ENCODE measurements at places on chromosomes 2 and 18.

- no peak for DNase-seq
These were observed 121.9 kb downstream of the SMAD7 start for GRCh38 chr18:48828691-48829442.

- DNase-seq: no peak
These were observed 21.9 kb upstream of the SEMA4C start for GRCh38 chr2:96891591-96892333.

DNA sequence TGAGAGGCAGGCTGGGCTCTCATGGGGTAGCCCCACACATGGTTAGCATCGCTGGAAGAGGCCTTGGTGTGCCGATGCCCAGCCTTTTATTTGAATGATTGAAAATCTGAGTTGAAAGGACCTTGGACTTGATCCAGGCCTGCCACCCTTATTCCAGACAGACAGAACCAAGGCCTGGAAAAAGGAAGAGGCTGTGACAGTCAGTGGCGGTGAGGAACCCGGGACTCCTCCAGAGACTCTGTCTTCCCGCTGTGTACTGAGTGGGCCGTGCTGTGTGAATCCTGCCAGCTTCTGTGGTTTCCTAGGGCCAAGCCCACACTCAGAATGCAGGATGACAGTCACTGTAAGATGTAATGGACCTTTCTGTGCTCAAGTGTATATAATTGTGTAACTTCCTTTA, 218.5 kb downstream of the LDLRAD4 start:
- DNase-seq: no peak

DNA sequence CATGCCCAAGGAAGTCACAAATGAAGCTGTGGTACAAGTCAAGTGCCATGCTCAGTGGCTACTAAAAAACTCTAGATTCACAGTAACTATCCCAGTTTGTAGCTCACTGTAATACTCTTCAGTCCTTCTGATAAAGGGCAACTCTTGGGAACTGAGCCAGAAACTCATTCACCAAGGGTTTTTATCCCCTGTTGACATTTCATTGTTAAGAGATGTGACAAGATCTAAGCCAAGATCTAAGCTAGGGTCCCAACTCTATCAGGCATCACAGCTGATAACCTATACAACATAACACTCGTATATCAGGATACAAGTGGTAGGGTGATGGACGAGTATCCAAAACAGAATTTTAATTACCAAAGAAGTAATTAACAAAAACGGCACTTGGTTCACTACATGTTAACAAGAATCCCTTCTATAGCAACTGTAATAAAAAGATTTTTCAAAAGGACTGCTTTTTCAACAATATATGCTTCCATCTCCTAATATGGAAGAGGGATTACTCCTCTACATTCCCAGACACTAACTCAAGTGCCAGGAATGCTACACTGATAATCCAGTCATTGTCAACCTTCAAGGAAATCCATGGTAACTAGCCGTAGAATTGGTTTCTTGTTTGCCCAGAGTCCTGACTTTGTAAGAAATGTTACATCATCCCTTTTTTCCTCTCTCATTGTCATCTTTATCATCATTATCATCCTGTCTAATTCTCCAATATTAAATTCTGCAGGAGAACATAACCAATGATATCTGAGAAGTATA, 111.7 kb downstream of the CDH2 start:
- DNase-seq: no peak

DNA sequence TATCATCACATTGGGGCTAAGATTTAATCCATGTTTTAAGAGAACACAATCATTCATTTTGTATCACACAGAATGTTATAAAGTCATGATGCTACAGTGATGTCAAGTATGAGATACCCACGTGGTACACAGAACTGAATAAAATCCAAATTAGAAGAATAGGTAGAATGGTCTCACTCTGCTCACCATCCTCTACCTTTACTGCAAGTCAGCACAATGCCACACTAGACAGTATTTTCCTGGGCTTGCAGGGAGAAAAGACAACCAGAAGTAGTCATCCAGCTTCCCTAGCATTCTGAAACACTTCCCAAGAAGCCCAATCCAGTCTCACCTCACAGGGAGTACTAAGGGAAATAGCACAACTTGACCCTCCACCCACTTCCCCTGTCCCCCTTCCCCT, 856.2 kb upstream of the NRXN1 start:
- no peak for DNase-seq

DNA sequence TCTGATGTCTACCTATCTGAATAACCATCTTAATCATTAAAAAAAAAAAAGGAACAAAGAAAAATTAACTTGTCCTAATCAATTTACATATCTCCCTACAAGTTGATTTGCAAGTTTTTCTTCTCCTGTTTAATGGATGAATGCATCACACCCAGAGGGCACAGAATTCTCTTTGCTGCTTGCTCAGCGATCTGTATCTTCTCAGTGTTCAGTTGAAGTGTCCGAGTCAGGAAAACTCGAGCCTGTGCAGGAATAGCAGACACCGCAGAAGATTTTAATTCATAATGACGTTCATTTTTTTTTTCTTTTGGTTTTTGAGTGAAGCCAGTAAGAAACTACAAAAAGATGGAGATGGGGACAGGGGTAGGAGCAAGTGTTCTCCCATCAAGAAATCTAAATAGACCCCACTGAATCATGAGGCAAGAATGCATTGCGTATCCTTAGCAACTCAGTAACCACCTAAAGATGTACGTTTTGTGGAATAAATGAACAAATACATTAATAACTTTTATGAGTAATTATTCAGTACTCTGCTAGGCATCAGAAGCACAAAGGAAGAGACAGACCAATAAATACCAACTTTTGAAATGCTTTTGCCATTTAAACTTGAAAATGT, 675.5 kb downstream of the LRP1B start:
- no peak for DNase-seq

GRCh38 chr18:30944773-30945417, 97.6 kb downstream of the DSC3 start:
- DNase-seq: no peak

DNA sequence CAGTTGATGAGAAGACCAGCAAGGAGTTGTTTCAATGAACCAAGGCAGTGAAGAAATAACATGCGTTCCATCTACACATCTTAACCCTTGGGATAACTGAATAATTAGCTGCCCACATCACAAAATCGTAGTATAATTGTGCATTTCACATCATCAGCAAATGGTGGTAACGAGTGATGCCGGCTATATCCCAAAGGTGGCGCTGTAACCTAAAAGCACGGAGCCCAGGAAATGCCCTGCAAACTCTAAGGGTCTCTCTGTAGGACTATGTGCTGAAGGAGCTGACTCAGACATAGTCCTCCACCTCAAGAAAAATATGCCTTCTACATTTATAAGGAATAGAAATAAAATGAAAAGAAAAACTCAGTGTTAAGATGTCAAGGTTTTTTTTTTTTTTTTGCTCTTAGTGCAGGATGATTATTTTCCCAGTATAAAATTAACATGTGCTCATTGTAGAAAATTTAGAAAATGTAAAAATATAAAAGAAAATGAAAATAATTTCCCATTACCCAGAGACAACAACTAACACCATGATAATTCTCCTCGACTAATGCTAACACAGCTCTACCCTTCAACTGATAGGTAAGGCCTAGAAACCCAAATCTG, 23.1 kb upstream of the DSG3 start:
- DNase-seq: peak; percentile 4

DNA sequence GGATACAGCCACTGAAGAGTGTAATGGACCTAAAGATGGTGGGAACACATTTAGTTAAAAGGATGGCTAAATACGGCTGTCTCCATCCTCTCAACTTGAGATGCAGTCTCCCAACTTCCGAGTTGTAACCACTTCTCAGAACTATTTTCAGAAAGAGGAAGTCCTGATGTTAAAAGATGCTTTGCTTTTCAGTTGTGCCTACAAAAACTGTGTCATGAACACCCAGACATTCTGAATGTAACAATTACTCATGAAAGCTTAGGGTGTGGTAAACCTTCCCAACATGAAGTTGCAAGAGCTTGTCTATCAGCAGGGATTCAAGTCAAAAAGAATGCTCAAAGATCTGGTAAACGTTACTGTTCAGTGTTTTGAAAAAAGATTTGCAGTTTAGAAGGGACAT, 147.9 kb downstream of the DOCK10 start:
- peak; percentile 55 for DNase-seq

DNA sequence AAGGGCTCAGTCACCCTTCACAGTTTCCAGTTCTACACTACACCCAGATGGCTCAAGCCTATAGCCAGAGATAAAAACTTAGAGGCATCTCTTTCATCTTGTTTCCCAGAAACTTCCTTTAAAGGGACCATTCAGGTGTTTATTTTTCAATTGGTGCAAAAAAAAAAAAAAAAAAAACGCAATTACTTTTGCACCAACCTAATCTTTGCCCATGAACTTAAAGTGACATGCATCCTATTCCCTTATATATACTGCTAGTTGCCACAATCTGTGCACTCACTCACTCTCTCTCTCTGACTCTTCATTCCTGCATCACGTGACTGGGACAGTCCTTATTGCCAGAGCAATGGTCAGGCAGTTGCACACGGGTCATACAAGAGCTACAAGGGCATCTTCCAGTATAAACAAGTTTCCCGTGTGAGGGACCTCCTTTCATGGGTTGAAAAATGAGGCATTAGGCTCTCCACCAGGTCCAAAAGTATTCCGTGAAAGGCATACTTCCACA, 789.4 kb downstream of the EPHA4 start:
- DNase-seq: no peak

- DNase-seq: no peak
These were observed 136.4 kb upstream of the COPS8 start for GRCh38 chr2:236949089-236949905.

GRCh38 chr2:222736301-222736700, 64.8 kb downstream of the MOGAT1 start:
- DNase-seq: no peak

GRCh38 chr2:28463893-28464292, 32.0 kb upstream of the PLB1 start:
- peak; percentile 40 for DNase-seq

GRCh38 chr2:218214116-218214515, 2.9 kb upstream of the ARPC2 start:
- DNase-seq: no peak

DNA sequence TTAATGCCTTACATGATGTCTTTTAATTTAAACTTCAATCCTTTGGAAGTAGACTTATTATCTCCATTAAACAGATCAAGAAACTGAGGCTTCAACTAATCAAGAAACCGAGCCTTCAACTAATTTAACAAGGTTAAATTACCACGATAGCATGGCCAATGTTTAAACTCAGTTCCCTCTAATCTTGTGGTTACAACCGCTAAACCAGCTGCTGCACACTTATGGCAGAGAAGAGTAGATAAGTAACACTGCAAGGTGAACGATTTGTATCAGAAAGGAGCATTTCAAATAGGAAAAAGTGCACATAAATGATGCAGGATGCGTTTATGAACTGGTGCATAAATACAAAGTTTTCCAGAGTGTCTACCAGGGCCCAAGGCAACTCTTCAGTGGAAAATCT, 144.6 kb upstream of the CAVIN2 start:
- DNase-seq: no peak

DNA sequence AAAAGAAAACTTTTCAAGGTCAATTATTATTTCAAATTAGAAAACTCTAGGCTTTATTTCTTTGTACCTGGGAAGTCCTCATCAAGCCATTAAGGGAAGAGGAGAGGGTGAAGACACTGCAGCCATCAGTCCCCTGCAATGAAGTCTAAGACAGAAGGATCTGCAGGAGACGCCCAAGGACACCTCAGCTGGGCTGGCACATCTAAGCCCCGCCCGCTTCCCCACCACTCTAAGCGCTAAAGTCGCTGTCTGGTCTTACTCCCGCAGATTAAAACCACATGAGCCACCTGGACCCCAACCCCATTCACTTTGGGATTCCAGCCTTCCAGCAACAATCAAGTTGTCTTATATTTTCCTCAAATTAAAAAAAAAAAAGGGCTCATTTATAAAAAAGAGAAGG, 104.4 kb downstream of the AFF3 start:
- no peak for DNase-seq

DNA sequence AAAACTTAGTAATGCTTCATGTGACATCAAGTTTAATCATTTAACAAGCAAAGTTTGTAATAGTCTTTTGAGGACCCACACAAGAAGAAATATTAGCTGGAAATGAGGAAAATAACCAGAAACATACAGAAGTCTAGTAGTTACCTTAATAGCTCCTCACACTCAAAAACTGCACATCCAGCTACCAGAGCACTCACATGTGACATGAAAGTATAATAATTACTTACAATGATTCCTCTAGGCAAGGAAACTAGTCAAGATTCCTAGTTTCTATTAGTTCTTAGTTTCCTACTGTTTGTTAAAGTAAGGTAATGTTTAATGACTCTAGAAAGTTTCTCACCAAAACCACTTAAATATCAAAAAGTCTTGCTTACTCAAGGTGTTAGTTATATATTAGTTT, 335.8 kb downstream of the RAD51AP2 start:
- DNase-seq: no peak

Data from KG1 (cell line).